ENCODE measurements at places on chromosomes 1 and 21. TPM values are rescaled to one million over a fixed set of nuclear protein-coding genes. Genes with fewer than 3 reads are reported as not detected.

NBPF4 gene
- not detected for total RNA-seq

DNA sequence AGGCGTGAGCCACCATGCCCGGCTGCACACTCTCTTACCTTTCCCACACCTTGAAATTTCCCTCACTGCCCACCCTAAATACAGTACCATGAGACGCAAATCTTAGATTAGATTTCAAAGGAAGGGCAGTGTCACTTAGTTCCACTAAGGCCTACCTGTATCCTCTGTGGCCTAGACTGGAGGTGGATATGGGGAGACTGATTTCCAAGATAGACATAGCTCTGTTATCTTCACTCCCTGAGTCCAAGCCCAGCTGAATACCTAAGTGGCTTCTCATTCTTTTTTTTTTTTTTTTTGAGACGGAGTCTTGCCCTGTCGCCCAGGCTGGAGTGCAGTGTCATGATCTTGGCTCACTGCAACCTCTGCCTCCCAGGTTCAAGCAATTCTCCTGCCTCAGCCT, 89.0 kb downstream of the SLC16A1 start:
- DNase-seq: peak; percentile 27

TBX15 gene
- not detected for total RNA-seq

- no peak for DNase-seq
Observed at GRCh38 chr1:37994886-37995566, 5.2 kb upstream of the SF3A3 start.

OLIG1 gene
- total RNA-seq: not detected

DNA sequence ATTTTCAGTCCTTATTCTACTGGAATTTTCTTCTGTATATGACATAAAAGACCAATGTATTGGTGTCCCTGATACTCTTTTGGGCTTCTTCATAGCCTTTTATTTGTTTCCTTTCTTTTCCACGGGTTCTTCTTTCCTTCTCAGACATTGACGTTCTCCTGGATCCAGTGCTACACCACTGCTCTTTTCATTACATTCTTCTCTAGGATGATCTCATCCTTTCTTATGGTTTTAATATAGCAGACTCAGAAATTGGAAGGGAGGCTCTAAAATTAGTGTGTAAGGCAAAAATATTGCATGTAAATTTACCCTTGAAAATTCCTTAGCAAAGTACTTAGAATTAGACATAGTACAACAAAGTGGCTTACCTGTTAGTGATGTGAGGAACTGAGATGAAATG, 65.3 kb downstream of the SELENOF start:
- no peak for DNase-seq

DNA sequence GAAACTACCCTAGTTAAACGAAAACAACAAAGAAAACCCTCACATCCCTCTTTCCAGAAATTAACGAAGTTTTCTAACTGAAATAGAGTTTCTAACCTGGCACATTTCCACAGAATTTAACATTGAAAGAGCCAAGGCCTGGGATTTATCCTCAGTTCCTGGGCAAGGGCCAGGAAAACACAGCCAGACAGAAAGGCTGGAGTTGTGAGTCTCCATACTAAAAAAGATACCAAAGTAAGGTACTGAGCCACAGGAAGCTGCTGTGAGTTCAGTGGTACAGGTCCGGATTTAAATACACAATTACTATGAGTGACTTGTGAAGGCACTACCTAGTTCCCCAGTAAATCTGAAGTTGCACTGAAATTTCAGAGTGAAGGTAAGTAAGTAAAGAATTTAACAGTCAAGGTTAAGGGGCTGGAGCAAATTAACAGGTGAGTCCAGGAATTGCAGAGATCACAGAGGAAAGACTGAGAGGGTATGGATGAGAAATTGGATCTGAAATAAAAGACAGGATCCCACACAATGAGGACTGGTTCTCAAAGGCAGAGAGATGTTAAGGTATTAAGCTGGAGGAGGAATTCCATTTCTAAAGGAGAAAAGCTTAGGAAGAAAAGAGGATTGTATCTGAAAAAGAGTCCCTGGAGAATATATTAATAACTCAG, 905 bp downstream of the LIX1L start:
- no peak for DNase-seq

DNA sequence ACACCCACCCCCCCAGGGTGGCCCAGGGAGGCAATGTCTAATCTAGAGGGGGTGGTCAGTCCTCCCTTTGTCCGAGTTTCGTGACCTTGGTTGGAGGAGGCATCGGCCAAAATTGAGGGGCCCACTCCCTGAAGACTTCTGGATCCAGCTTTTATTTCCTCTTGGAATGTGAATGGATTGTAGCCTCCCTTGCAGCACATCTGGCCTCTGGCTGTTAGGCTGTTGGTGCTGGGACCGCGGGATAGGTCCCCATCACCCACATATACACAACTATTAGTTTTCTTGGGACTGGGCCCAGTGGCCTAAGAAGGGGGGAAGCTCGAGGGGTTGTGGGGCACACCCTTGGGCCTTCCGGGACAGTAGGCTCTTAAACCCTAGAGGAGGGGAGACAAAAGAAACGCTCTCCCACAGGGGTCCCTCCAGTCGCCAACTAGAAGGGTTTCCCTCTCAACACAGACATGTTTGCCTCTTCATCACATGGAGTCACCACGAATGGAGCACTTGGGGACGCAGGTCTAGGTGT, 2.5 kb downstream of the LHX4 start:
- no peak for DNase-seq

GRCh38 chr1:78869136-78869535, 137.4 kb downstream of the ADGRL4 start:
- no peak for DNase-seq

GRCh38 chr1:163747855-163748254, 426.1 kb downstream of the NUF2 start:
- DNase-seq: no peak
